ENCODE measurements at places on chromosomes 4 and X.

DNA sequence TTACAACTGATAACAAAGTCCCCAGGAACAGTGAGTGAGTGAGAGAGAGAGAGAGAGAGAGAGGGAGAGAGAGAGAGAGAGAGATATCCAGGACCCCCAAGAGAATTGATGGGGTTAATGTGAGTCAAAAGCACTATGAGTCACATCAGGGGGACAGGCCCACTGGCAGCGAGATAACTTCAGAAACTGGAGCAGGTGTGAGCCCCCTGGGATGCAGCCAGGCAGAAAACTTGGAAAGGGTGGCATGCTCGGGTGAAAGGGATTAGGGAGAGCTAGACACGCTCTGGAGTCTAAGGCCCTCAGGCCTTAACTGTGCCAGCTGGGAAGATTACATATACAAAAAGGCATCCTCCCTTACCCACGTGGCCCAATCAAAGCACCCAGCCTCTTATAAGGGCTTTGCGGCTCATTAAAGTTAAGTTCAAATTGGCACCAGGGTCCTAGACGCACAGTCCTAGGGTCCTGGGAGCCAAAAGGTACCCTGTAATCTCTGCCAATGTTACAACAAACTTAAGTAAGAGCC lies 841 bp downstream of the ACOT9 start:
- peak; percentile 27 for DNase-seq

DNA sequence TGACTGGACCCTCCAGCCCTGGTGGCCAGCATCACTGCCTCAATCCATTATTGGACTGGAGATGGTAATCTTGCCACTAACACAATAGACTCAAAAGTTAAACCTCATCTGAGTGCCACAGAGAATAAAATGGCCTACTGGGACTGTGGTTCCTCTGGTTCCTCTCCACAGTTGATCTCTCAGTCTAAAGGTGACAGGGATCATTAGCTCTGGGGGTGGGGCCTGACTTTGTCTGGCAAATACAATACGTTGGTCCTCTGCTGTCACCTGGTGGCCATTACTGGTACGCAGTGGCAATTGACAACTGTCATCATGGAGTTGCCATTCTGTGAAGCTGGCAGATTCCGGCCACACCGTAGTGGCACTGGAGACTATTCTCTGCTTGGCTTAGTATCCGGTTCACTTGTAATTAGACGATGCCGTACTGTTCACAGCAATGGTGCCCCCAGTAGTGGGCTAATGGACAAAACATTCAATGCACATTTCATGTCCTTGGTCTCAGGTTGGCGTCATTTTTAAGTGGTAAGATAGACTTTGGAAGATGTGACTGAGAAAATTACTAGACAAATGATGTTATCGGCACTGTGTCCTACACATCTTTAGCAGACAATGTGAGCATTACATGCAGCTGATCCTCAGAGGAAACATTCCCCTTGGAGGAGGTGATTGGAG lies 6.7 kb downstream of the FGFBP2 start:
- DNase-seq, result peak; percentile 72

GRCh38 chr4:113618205-113618604 lies 143.3 kb downstream of the CAMK2D start:
- DNase-seq, result no peak

GRCh38 chrX:153944140-153944799 lies at the start of gene RENBP:
Gene RENBP (minus strand): TSS chrX:153944643. CDS start chrX:153944610, 33 bp downstream.
- peak; percentile 63 for DNase-seq

DNA sequence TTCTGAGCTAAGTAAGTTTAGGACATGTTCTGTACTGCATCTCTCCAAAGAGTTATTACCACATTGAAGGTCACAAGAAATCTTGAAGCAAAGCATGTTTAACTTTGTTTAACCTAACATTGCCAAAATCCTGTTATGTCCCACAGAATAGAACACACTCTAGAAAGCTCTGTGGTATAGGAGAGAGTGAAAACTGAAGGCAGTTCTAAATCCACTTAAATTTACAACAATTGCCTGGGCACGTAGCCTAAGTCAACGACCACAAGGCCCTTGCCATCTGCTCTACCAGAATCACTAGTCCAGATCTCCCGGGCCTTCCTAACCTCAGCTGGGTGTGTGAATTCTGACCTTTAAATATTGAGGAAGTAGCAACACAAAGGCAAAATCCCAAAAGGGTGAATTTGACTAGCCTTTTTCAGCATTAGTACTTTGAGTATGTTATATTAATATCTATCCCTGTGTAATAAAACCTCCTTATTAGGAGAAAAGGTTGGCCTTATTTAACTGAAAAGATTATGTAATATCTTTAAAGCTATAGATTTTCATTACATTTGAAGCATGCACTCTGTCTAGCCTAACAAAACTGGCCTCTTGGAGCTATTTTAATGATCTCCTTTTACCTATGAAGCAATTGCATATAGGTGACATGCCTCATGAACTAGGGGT lies 4.5 kb upstream of the MAML3 start:
- DNase-seq, result no peak

DNA sequence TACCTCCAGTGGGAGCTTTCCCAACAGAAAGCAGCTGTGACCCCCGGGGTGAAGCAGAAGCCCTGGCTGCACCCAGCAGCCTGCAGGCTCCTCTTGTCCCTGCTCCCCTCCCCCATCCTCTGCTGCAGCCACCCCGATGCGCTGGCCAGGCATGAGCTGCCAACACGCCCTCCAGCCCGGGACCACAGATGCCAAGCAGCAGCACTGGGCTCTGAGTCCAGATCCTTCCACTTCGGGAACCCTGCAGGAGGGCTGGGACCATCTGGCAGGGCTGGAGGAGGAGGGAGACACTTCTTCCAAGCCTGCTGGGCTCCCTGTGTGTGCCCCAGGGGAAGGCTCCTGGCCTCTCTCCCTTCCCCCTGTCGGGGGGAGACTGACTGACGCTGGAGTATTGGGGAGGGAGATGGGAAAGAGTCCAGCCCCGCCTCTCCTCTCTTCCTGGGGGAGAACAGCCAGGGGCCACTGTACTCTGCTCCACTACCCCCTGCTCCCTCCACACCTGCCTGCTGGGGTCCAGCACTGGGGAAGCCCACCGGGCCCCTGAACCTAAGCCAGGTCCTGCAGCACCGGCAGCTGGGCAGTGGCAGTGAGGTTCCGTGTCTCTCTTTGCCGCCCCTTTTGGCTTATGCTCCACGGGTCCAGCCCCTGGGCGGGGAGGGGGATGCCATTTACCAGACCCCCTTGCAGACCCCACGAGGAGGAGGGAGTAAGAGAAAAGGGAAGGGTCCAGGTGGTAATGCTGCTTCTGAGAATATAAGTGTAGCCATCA lies 55.7 kb downstream of the PPP2R2C start:
- DNase-seq, result no peak

GRCh38 chrX:16700734-16701133 lies 11.7 kb downstream of the CTPS2 start:
- DNase-seq, result no peak

DNA sequence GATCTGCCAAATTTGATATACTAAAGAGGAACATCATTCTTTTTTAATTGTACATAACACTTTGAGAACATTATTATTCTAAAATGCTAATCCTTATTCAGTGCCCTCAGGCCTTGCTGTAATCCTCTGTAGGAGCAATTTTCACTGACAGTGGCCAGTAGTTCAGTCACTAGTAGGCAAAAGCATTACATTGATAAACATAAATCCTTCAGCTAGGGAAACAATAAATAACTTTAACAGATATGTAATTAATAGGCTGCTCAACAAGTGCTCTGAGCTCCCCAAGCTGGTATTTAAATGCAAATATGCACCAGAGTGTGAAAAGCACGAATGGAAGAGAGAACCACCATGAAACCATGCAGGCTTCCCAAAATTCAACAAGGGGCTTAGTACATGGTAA lies 77.7 kb upstream of the FAM47C start:
- DNase-seq, result no peak

DNA sequence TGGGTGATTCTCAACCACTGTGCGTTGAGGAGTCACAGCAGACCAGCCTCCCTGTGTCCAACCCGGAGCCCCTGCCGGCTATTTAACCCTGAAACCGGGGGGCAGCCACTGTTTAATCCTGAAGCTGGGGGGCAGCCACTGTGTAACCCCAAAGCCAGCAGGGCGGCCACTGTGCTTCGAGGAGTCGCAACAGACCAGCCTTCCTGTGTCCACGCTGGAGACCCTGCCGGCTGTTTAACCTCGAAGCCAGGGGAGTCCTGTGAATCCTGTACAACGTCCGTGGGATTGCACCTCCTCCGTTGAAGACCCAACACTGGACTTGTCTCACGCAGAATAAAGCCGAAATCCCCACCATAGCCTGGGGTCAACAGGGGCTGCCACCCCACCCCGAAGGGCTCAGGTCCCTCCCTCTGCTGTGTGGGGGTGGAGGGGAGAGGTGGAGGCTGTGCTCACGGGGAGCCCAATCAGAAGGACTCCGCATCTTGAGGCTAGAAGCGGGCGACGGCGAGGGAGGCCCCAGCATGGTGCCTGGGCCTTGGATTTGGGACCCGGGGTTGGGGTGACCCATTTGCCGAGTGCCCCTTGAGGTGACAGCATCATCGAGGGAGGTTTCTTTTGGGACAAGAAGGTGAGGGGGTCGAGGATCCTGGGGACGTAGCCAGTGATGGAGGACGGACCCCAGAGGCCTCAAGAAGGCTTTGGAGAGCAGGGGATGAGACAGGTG lies 94.9 kb downstream of the ADRA2C start:
- DNase-seq, result no peak

GRCh38 chr4:61571761-61572559 lies 371.8 kb downstream of the ADGRL3 start:
- DNase-seq, result no peak

GRCh38 chr4:78292341-78292740 lies 235.2 kb downstream of the FRAS1 start:
- DNase-seq, result no peak

- no peak for DNase-seq
Observed at GRCh38 chr4:68570122-68570507, 6.0 kb downstream of the UGT2B17 start.

DNA sequence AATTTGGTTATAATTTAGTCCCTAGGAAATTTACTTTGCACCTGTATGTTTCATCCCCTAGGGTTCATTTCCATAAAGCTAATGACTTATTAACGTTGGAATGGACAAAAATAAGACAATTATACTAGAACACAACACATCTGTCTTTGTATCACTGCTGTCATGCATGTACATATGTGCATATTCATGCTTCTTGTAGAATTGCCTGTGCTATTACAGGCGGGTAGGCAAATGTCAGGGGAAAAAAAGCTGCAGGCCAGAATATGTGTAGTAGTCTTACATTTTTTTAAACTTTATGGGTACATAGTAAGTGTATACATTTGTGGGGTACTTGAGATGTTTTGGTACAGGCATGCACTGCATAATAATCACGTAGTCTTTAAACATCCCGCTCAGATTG lies 209.6 kb downstream of the NLGN4X start:
- DNase-seq, result no peak

GRCh38 chrX:122055460-122055859 lies 1008.0 kb downstream of the GLUD2 start:
- DNase-seq, result no peak

- no peak for DNase-seq
Observed at GRCh38 chr4:109574931-109575804, 15.1 kb downstream of the MCUB start.

DNA sequence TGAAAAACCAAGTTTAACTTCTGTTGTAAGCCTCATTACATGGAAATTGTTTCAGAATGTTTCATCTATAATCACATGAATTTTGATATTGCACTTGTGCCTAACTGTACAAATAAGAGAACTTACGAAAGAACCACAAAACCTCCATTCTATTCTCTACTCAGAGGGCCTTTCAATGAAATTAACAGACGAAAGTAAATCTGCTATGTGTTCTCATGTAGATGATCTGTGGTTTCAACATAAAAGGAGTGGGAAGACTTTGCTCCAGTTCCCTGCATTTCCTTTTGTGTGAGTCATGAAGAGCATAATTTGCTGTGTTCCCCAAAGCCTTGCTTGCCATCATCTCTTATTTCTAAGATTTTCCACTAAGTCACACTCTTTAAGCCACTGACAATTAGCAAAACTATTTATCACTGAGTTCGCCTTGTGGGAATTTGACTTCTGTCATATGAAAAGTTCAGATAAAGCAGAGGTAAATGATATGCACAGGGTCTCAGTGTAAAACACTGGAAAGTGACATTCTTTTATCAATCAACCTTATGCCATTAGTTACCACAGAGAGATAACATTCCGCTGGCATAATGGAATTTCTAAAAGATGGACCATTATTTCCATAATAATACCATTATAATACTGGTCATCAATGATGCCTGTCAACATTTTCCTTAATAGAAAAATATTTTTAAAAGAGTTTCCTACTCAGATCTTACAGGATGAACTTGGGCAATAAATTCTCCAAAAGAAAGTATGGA lies 329.8 kb downstream of the NR3C2 start:
- no peak for DNase-seq

DNA sequence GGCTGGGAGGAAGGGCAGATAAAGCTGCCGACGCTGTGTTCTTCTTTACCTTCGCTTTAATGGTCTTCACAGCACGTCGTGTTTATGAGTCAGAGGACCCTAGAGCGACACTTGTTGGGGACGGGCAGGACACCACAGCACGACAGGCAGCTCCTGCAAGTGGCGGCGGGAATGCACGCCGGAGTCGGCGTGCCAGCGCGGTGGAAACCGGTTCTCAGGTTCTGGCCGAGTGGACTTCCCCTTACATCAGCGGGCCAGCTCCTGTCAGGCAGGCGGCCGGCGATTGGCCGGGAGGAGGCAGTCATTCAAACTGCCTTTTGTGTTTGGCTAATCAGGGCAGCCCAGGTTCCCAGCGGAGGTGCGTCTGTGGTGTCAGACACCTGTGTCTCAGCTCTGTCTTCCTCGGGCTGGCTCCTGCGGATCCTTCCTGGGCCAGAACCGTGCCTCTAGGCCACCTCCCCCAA lies 150.9 kb downstream of the SHROOM3 start:
- peak; percentile 85 for DNase-seq

DNA sequence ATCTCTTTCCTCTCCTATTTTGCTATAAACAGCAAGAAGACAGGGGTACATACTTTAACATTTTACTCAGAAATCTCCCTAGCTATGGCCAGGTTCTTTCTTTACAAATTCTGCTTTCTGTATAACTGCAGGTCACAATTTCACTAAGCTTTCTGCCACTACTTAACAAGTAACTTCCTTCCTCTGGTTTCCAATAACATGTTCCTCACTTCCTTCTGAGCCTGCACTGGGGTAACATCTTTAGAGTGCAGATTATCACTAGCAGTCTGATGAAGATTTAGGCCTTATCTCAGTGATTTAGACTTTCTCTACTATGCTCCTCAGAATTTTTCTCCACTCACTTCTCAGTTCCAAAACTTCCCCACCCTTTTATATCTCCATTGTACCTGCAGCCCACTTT lies 1930.5 kb upstream of the AGA start:
- DNase-seq, result no peak
